ENCODE measurements at places on chromosomes 1 and 21.

GRCh38 chr1:201697174-201697573 is 131.8 kb upstream of the IPO9 start:
- DNase-seq: no peak

GRCh38 chr1:158931055-158931737 is at the start of gene PYHIN1:
Gene PYHIN1 (plus strand): TSS chr1:158931552. CDS start chr1:158936911, 5,359 bp downstream.
- DNase-seq: peak; percentile 19

- DNase-seq: no peak
These were observed 22.7 kb upstream of the BECN2 start for GRCh38 chr1:241934866-241935265.

DNA sequence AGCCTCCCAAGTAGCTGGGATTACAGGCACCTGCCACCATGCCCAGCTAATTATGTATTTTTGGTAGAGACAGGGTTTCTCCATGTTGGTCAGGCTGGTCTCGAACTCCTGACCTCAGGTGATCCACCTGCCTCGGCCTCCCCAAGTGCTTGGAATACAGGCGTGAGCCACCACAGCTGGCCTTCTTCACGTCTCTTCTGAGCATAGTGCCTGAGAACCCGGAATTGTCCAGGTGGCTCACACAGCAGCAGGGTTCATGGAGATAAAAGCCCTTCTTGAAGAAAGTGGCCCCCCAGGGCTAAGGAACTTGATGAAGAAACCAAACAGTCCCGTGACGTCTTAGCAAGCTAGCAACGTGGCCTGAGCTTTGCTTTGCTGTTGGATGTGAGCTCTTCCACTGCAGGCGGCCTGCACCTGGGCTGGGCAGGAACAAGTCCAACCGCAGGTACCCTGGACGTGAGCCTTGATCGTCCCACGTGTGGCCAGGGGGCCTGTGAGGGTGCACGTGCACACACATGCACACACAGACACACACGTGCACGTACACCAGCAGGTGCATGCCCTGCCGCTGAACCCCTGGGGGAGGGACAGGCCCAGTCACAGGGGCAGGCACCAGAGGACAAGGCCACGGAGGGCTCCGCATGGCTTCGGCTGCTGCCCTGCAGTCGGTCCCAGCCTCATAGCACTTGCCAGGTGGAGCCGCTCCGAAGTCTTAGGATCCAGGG is 23.4 kb upstream of the TRAPPC10 start:
- no peak for DNase-seq

GRCh38 chr1:212982430-212983152 is 32.2 kb downstream of the VASH2 start:
- DNase-seq: no peak

GRCh38 chr1:68197891-68198290 is 34.4 kb downstream of the WLS start:
- no peak for DNase-seq

DNA sequence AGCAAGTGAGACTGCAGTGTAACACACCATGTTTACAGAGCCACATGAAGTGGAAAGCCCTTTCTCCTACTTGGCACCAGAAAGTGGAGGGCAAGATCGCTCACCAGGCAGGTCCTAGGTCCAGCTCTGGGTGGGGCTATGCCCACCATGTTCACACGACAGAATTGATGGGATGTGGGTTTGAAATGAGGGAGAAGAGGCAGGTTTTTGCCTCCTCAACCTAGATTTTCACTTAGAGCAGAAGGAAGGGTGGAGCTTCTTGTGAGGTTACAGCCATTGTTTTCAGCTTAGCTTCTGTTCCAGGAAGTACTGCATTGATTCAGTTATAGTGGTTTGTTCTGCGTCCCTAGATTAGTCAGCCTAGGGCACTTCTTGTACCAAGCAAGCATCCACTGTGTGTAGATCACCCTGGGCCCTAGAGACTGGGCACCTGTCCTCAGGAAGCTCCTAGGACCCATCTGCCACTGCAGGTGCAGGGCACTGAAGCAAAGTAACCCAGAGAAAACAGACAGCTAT is 2.3 kb downstream of the CD53 start:
- peak; percentile 62 for DNase-seq

GRCh38 chr1:78790174-78790573 is 140.5 kb downstream of the IFI44 start:
- DNase-seq: no peak

GRCh38 chr1:84598846-84599741 is 24.9 kb upstream of the CTBS start:
- DNase-seq: no peak
